Choroid plexus epithelial cell (primary cell): ENCODE measurements at places on chromosomes 11 and 22.

GRCh38 chr22:45709866-45710265 lies 38.2 kb downstream of the ATXN10 start:
- DNase-seq = peak; percentile 45

DNA sequence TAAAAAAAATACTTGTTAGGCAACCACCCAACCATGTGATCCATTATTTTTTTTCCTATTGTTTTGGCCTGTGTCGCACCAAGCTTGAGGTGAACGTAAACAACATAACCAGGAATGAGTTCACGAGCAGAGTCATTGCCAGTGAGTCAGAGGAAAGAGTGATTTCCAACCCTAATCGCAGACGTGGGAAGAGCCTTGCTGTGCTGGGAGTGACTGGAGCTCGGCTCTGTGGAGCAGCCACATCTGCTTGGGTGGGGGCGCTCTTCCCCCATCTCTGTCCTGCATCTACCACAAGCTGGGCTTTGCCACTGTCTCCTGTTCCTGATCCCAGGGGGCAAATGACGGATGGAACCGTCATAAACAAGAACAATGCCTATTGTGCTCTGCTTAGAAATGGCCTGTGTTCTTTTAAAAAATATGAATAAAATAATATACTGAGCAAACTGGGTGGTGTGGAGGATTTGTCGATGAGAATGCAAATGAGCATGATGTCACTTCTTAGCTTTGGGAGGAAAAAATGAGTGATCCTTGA lies 210.0 kb downstream of the KIRREL3 start:
- DNase-seq = peak; percentile 3

- peak; percentile 36 for DNase-seq
Measured at GRCh38 chr11:78961937-78962701, 387.5 kb upstream of the NARS2 start.

DNA sequence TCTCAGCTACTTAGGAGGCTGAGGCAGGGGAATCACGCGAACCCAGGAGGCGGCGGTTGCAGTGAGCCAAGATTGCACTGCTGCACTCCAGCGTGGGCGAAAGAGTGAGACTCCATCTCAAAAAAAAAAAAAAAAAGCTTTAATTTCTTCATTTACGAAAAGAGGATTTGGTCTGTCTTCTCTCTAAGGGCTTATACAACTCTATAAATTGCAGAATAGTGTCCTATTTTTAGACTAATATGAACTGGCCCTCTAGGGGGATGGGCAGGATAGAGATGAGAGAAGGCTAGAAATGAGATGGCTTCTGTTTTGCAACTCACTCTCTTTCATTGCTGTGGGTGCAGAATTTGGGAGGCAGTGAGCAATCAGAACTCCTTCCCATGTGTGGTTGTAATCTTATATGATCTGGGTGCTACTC lies 11.3 kb downstream of the MAML2 start:
- DNase-seq = no peak

DNA sequence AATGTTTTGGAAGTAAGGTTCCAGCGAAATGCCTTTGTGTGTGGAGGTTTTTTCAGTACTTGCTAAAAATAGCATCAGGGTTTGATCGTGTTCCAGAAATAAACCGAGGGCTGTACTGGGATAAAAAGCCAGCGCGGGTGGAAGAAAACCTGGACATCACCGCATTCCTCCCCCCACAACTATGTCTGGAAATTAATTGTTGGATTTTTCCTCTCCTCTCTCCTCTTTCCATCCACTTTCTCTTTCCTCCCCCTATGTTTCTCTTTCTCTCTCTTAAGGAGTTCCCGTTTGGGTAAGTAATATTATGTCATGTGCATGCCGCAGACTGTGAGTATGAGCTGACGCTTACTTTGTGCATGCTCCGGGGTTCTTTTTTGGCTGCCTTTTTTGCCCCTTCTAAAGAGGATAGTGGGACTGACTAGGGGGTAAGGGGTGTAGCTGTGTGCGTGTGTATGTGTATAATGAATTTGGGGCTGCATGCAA lies 104.2 kb upstream of the HSD17B12 start:
- DNase-seq = no peak

DNA sequence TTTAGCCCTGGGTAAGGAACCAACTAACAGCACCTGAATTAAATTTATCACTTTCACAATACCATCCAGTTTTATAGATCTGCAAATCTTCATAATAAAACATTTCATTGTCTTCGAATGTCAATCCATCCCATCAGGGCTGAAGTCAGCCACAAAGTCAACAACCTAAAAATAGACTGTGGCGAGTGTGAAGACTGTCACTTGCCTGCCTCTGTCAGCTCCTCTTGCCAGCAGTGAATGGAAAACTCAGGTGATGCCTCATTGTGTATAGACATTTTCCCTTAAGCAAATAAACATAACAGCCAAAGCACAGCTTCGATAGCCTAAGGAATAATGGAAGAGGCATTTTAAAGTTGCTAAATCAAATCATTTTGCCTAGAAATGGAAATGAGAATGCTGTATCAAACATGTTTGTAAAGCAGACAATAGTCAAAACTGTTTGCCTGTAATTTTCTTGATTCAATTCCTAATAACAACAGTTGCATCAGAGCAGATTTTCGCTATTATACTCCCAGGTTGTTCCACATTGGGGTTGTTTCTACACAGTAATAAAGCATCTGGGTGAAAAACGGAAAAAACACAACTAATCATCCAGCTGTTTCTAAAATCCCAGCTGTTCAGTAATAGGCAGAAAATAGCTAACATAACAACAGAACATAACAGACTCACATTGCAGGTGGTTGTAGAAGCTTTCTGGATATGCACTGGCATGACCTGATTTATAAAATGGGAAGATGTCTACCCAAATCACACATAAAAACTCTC lies 15.7 kb downstream of the KCNA4 start:
- no peak for DNase-seq

GRCh38 chr11:35009191-35009943 lies 92.9 kb downstream of the PDHX start:
- peak; percentile 70 for DNase-seq

DNA sequence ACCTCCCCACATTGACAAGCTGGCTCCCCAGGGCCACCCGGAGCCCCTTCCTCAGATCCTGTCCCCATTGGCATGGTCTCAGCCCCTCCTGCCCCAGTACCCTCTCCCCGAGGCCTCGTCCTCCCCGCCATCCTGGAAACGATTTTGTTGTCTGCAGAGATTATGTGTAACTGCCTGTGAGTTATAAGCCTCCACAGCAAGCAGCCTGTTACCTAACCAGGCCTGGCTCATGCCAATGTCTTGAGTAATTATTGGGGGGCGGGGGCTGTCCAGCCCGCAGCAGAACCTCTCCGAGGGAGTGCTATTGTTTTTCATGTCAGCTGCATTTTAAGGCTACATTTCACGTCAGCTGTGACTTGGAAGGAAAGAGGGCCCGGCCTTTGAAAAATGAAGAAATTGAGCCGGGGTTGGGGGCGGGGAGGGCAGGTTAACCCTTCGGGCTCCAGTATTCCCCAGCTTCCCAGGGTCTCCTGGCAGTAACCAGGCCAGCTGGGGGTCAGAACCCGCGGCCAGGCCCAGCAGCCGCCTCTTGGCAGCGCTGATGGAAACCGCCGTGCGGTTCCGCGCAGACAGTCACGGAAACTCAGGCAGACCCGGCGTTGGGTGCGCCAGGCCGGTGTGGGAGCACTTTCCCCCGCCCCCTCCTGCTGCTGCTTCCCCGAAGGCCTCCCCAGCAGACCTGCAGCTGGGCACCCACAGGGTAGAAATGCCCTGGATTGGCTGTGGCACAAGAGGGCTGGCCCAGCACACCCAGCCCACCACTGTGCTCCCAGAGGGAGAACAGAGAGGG lies 59.5 kb downstream of the CDKN1C start:
- peak; percentile 99 for DNase-seq

- no peak for DNase-seq
Measured at GRCh38 chr11:114228435-114229411, 67.5 kb upstream of the NNMT start.

DNA sequence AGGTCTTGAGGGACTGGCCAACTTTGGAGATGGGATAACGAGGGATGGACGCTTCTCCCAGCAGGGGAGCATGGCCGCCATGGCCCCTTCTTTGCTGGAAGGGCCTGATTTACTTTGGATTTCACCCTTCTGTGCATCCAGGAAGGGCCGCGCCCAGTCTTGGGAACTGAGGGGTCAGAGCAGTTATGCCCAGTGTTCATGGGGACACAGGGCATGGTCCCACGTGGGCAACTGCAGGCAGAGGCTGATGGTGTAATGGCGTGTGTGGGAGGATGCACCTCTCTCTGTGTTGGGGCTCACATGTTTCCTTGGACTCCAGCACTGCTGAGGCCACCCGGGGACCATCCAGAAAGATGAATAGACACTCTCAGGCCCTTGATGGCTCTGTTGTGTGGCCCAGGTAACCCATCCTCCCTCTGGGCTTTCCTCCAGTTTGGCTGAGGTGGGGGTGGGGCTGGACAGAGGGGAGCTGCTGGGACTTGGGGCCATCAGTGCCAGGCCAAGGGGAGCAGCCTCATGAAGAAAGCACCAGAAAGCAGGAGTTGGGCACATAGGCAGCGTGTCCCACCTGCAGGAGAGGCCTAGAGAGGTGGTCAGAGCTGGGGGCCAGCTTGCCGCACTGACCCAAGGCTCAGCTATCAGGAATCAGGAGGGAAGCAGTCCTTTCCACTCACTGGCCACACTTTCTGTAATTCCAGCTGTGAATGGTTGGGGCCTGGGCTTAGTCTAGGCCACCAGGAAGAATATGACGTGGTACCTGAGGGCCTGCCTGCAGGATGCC lies 1033.9 kb downstream of the TBC1D22A start:
- DNase-seq = no peak

DNA sequence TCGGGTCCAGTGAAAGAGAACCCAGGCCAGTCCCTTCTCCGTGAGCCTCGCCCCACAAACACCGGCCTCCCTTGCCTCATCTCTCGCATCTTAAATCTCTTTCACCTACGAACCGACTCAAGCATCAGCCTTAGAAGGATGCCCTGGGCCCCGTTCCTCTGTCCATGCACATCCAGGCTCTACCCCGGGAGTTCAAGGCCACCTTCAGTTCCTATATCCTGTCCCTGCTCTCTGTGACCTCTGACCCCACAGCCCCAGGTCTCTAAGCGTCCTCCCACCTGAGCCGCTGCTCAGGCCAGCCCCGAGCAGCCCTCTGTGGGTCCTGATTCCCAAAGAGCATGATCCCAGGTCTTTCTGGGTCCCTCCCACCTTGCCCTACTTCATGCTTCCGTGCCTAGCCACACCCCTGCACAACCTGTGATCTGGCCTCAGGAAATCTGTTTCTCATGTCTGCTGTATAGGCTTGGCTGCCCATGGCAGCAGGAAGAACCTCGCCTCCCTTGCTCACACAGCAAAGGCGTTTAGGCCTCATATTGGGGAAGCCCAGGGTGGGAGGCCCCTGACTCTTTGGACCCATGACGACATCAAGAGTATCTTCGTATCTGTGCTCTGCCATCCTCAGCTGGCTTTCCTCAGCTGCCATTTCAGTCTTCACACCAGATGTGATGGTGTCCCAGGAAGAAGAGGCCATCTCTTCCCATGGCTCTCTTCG lies 77.5 kb upstream of the SEPTIN5 start:
- DNase-seq = no peak

- peak; percentile 97 for DNase-seq
Measured at GRCh38 chr22:42933485-42934091, 76.5 kb upstream of the ARFGAP3 start.

DNA sequence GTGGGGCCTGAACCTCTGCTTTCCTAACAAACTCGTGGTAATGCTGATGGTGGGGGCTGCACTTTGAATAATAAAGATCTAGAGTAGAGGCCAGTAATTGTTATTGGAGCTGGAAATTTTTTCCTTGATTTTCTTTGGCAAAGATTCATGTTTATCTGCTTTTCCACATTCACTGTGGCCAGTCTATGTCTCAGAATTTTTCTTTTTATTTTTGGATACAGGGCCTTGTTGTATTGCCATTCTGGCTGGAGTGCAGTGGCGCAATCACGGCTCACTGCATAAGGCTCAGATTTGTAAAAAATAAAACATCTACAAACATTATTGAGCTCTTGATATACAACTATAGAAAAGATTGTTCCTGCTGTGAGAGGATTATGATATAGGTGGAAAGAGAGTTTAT lies 1.6 kb downstream of the TMEM135 start:
- DNase-seq = peak; percentile 34
